Activated gamma-delta T cell treated with anti-CD3 and anti-CD28 coated beads, Interleukin-2, amount 50 U/mL, for 16 hours (primary cell): ENCODE measurements at places on chromosomes 4 and X.

- DNase-seq = no peak
These were observed 35.7 kb upstream of the CDS1 start for GRCh38 chr4:84547211-84547610.

DNA sequence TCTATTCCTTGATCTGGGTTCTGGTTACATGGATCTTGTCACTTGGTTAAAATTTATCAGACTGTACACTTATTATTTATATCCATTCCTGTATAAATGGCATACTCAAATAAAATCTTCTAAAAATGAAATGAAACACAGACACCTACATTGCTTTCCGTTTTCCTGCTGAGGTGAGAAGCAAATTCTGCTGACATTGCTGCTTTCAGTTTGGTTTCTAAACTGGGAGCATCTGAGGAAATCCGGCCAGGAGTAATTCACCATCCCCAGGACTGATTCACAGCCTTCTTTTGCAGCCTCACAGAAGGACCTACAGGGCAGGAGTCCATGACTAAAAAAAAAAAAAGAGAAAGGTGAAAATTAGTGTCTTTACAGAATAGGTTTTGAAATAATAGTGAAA is 93.6 kb downstream of the CORIN start:
- no peak for DNase-seq

DNA sequence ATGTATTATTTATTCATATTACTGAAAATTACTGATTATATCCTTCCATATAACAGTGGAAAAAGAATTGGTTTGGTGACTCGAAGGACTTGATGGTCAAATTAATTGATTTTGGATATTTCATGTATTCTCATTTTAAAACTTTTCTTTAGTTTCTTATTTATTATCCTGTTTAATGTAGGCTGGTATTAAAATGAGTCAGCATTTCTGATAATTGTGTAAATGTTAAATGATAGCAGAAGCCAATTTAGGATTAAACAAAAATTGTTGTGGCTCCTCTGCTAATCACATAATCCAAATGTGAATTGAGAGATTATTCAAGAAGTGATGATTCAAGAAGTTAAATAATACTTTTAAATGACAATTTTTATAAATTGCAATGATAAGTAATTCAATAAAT is 38.7 kb downstream of the PDLIM5 start:
- no peak for DNase-seq

DNA sequence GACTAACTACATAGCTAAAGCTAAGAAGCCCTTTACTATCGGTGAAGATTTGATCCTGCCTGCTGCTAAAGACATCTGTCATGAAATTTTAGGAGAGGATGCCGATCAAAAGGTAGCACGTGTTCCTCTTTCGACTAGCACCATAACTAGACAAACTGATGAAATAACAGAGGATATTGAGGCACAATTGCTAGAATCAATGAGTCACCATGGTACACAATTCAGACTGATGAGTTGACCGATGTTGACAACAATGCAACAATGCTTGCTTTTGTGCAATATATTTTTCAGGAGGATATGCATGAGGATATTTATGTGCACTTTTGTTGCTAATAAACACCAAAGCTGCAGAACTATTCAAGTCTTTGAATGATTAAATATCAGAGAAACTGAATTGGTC is 24.3 kb downstream of the TBCK start:
- no peak for DNase-seq

- DNase-seq = no peak
These were observed 105.8 kb upstream of the PDHA1 start for GRCh38 chrX:19237901-19238300.

DNA sequence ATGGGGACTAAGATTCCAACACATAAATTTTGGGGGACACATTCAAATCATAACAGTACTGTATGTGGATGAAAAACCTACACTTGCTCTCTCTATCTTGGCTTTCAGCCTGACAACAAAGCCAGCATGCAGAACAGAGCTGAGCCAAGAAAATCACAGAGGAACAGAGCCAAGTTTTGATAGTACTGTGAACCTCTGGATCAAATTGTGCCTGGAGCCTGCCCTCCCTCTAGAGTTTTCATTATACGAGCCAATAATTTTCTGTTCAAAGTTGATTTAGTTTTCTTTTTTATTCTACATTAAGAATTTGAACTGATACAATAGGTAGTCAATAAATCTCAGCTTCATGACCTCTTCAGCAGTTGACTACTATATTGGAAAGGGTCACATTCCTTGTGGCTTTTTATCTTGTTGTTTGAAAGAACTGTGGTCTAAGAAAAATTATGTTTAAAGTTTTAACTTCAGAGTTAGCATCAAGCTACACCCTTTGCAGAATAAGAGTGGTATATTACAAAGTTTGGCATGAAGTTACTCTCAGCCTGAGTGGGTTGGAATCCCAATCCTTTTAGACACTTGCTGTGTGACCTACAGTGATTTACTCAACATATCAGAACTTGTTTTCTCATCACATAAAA is 31.1 kb downstream of the GRID2 start:
- DNase-seq = no peak

GRCh38 chr4:44632089-44632488 is 19.3 kb downstream of the YIPF7 start:
- no peak for DNase-seq

GRCh38 chrX:96713303-96713702 is 28.7 kb downstream of the DIAPH2 start:
- DNase-seq = no peak

GRCh38 chr4:11271263-11271662 is 157.4 kb downstream of the HS3ST1 start:
- no peak for DNase-seq

DNA sequence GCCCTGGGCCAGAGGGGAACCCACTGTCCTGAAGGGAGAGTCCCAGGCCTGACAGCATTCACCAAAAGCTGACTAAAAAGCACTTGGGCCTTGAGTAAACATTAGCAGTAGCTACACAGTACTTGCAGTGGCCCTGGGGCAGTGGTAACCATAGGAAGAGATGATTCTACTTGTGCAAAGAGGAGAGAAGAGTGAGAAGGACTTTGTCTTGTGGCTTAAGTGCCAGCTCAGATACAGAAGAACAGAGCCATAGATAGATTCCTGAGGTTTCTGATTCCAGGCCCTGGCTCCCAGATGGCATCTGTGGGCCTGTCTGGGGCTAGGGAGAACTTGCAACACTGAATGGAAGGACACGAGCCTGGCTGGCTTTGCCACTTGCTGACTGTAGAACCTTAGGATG is 100.5 kb downstream of the PTCHD1 start:
- DNase-seq = no peak
